Dorsolateral prefrontal cortex (tissue), 122 donors: ENCODE measurements at places on chromosomes 2 and 18.

GRCh38 chr2:116023026-116023425 lies 1580.6 kb downstream of the DPP10 start:
- DNase-seq, result no peak

GRCh38 chr2:54879032-54879431 lies 155.6 kb downstream of the EML6 start:
- no peak for DNase-seq

DNA sequence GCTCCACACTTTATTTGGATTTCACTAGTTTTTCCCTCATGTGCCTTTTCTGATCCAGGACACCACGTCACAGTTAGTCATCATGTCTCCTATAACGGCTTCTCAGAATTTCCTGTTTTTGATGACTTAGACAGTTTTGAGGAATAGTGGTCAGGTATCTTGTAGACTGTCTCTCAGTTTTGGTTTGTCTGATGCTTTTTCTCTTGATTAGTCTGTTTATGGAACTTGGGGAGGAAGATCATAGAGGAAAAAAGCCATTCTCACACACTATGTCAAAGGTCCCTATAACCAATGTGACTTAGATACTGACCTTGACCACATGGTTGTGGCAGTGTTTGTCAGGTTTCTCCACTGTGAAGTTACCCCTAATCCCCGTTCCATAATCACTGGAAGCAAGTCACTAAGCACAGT lies 89.0 kb downstream of the RAPH1 start:
- DNase-seq, result no peak

DNA sequence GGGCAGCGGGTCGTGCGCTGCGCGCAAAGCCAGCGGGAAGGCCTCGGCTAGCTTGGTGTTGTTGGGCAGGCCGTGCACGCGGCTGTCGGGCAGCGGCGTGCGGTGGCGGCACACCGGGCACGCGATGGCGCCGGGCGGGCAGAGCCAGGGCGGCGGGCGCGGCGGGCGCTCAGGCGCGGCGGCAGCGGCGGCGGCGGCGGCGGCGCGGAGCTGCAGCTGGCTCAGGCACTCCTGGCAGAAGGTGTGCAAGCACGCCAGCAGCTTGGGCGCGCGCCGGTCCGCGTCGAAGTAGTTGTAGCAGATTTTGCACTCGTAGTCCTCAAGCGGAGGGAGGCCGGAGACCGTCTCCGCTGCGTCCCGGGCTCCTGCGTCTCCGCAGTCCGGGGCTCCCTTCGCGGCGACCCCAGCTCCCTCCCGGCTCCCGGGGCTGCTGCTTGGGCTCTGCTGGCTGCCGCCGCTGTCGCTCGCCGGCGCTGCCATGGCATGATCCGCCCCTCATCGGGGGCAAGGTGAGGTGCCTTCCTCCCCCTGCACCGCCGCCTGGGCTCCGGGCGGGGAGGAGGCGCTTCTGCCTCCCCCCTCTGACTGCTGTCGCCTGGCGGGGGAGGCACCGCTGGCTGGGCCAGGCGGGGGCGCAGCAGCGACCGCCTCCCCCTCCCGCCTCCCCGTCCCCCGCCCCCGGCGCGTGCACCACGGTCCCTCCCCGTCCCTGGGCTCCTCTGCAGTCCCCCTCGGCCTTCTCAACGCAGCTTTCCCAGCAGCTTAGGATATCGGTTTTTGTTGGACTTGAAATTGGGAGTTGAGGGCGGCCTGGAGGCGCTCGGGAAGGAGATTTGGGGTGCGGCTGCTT lies 21.0 kb upstream of the PAX3 start:
- DNase-seq, result no peak

DNA sequence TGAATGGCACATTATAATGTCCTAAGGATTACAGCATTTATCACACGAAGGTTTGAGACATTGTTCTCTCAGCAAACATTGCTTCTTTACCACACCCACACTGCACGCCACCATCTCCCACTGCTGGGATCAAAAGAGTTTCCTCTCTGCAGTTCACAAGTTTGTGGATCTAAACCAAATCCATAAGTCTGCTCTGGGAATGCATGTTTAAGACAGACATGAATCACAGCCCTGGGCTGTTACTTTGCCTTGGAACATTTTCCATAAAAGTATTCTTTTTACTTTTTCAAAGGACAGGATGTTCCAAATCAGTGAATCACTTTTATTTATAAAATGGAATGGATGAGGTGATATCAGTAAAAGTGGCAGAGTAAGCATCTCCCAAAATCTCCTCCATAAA lies 36.1 kb downstream of the STPG4 start:
- no peak for DNase-seq

DNA sequence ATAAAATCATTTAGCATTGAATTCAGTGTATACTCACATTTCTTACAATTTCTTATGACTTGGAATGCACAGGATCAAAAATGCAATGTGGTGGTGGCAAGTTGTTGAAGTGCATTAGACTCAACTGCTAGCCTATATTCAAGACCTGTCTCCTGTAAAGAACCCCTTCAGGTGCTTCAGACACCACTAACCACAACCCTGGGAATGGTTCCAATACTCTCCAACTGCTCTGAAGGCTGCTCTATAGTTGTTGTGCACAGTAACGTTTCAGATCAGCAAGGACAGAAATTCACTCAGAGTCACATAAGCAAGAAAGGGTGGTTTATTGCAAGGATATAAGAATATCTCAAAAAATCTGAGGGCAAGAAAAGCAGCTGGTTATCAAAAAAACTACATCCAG lies 6.5 kb downstream of the GKN1 start:
- DNase-seq, result no peak

DNA sequence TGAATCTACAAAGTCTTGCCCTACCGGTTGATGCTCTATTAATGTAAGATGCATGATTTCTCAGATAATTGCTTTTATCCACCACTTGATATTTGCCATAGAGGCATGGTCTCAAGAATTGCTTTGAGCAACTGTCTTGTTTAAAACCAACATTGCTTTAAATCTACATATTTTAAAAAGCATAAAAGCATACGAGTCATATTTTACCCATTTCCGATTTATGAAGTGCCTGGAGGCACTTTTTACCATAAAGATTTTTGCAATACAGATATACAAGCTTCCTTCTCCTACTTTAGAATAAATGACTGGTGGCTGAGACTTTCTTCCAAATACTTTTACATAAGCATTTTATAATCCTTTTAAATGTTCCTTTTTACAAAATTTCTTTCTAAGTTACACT lies 517.6 kb downstream of the TXNL1 start:
- no peak for DNase-seq

GRCh38 chr18:73691118-73691517 lies 456.5 kb downstream of the FBXO15 start:
- no peak for DNase-seq

DNA sequence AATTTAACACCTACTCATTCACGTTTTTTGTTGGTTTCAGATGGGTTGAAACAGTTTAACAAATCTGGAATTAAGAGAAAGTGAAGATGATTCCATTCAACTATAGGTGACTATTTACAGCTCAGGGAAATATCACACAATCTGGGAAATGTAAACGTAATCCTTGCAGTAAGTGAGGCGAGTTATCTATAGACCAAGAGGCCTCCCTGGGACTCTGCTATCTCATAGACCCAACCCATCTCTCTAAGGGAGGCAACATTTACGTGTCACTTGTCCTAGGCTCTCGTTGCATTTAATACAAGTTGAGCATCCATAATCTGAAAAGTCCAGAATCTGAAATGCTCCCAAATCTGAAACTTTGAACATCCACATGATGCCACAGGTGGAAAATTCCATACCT lies 2.0 kb upstream of the MOB4 start:
- DNase-seq, result no peak

GRCh38 chr2:105573490-105573889 lies 171.2 kb upstream of the NCK2 start:
- DNase-seq, result no peak

GRCh38 chr2:61470965-61471904 lies at the start of gene USP34:
USP34 (minus strand) TSS chr2:61471087; CDS start chr2:61470692, 395 bp downstream.
- peak; percentile 84 for DNase-seq

- DNase-seq, result peak; percentile 23
These were observed 57.3 kb downstream of the INHBB start for GRCh38 chr2:120403261-120403660.

GRCh38 chr2:204425821-204426220 lies 119.5 kb upstream of the PARD3B start:
- DNase-seq, result no peak

- no peak for DNase-seq
These were observed 1310.8 kb upstream of the SLC39A10 start for GRCh38 chr2:194346193-194346592.

- no peak for DNase-seq
These were observed 1.1 kb downstream of the COX5B start for GRCh38 chr2:97646977-97647376.

DNA sequence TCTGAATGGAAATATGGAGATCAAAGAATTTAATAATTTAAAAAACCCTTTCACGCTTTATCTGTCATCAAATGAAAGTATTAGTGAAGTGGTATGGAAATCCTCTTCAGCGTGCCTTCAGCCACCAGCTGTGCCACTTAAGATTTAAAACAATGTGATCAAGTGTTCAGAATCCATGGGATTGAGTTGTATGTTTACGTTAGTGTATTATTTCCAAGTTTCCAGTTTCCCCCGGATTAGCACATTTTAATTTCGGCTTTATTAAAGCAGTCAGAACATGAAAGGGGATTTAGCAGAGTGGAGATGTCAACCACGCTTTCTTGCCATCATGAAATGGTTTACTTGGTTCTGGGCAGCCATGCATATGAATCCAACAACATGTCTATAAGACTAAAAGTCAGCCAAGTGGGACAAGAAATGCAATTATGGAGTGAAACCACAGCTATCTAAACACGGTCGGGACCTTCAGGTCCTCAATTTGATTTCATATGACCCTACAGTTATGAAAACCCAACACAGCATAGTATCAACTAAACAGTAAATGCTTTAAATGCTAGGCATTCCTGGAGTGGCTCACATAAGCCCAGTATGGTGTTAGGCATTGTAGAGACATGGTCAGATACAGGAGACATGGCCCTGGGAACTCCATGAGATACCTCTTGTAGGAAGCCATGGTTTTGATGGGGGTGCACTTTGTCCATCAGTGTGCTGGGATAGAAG lies 224.9 kb upstream of the EPAS1 start:
- DNase-seq, result no peak

GRCh38 chr2:31275976-31276375 lies 42.0 kb downstream of the EHD3 start:
- no peak for DNase-seq

DNA sequence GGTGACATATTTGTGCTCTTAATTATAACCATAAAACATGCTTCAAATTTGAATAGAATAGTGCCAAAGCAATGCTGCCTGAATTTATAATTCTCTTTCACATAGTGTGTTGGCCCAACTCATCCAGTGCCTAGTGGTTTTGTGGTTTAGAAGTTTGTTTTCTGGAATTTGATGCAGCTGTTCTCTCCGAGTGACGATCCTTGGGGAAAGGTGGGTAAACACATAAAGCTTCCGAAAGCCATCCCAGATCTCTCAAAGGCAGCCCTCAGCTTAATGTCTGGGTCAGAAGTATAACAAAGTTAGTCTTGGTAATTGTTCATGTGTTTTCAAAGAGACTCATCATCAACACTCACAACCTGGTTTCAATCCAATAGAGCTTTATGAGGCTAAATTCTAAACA lies 235.6 kb upstream of the CDH2 start:
- no peak for DNase-seq

- peak; percentile 9 for DNase-seq
These were observed 251.7 kb downstream of the NDUFA10 start for GRCh38 chr2:239773228-239774141.

- no peak for DNase-seq
These were observed 151.3 kb upstream of the PELI1 start for GRCh38 chr2:64295326-64296139.

- DNase-seq, result no peak
These were observed 2.5 kb downstream of the CRIM1 start for GRCh38 chr2:36357847-36358659.

- DNase-seq, result no peak
These were observed 13.6 kb upstream of the KIDINS220 start for GRCh38 chr2:8850845-8851487.

DNA sequence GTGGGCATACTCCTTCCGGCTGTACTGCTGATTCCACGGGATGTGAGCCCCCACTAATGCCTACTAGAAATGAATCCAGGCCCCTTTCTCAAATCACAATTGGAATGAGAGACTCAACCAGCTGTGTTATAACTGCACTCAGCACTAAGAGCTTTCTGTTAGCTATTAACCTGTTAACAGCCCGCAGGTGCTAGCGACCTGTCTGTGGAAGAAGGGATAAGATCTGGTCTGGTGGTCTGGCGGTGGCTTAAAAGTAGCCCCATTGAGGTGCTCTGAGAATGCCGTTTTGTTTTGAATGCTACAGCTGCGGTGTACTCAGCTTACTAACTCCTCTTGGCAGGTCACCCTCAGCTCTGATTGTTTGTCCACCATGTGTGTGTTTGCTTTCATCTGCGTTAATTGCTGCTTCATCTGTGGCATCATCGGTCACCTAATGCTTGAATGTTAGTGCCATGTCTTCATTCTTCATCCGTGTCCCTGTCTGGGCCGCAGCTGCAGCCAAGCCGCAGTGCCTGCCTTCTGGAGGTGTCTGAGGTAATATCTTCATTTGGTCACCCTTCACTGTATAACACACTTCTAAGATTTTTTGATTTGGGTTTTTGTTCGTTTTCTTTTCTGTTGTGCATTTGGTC lies 16.3 kb downstream of the RAB12 start:
- DNase-seq, result no peak

GRCh38 chr2:216673609-216674008 lies 21.7 kb downstream of the IGFBP5 start:
- DNase-seq, result no peak

GRCh38 chr18:34509879-34510586 lies 200.1 kb upstream of the DTNA start:
- no peak for DNase-seq

- DNase-seq, result no peak
These were observed 562.9 kb downstream of the PIK3C3 start for GRCh38 chr18:42517896-42518295.

GRCh38 chr2:66528974-66529724 lies 94.2 kb downstream of the MEIS1 start:
- no peak for DNase-seq

DNA sequence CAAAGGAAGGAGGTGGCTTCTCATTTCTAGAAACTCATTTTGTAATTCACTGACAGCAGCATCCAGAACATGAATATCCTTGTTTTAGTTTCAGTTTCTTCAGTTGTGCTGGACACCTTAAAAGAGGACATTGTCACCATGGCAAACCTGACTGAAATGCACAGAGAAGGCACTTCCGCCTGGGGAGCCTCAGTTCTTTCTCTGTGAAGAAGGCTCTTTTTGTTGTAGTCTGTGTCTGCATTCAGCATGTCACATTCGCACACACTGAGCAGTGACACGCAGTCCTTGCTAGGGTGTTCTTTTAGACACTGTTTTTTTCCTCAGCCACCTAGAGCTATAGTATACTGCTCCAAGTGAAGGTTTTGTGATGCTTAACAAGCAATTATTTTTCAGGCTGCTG lies 9.5 kb upstream of the RPRM start:
- no peak for DNase-seq

GRCh38 chr2:127034883-127035611 lies 71.9 kb downstream of the BIN1 start:
- DNase-seq, result no peak
